Activated gamma-delta T cell treated with anti-CD3 and anti-CD28 coated beads, Interleukin-2, amount 50 U/mL, for 16 hours (primary cell): ENCODE measurements at places on chromosomes 7 and 10.
A peak's percentile ranks its signal among the peaks of the same experiment; 100 is the strongest.

- DNase-seq, result no peak
Observed at GRCh38 chr10:24911029-24911428, 41.4 kb downstream of the PRTFDC1 start.

- no peak for DNase-seq
Observed at GRCh38 chr7:96734343-96734742, 24.7 kb upstream of the SEM1 start.

- no peak for DNase-seq
Observed at GRCh38 chr10:95233377-95234034, 39.5 kb downstream of the ACSM6 start.

DNA sequence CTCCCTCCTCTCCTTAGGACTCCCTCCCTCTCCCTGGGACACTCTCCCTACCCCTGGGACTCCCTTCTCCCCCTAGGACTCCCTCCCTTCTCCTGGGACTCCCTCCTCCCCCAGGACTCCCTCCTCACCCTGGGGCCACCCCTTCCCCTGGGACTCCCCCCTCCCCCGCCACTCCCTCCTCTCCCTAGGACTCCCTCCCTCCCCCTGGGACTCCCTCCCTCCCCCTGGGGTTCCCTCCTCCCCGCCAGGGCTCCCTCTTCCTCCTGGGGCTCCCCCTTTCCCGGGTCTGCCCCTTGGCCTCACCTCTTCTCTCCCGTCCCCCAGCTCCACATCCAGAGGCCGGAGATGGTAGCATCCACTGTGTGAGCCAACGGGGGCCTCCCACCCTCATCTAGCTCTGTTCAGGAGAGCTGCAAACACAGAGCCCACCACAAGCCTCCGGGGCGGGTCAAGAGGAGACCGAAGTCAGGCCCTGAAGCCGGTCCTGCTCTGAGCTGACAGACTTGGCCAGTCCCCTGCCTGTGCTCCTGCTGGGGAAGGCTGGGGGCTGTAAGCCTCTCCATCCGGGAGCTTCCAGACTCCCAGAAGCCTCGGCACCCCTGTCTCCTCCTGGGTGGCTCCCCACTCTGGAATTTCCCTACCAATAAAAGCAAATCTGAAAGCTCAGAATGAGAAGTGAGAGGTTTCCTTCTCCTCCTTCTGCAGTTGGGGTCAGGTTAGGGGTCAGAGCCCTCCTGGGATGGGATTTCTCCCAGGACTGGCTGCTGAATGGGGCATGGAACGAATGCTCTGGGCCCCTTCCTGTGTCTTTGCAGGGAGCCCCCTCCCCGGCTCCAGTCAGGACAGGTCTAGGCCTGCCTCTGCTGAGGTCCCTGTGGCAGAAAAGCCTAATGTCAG lies 1.4 kb upstream of the MUC17 start:
- DNase-seq, result no peak

DNA sequence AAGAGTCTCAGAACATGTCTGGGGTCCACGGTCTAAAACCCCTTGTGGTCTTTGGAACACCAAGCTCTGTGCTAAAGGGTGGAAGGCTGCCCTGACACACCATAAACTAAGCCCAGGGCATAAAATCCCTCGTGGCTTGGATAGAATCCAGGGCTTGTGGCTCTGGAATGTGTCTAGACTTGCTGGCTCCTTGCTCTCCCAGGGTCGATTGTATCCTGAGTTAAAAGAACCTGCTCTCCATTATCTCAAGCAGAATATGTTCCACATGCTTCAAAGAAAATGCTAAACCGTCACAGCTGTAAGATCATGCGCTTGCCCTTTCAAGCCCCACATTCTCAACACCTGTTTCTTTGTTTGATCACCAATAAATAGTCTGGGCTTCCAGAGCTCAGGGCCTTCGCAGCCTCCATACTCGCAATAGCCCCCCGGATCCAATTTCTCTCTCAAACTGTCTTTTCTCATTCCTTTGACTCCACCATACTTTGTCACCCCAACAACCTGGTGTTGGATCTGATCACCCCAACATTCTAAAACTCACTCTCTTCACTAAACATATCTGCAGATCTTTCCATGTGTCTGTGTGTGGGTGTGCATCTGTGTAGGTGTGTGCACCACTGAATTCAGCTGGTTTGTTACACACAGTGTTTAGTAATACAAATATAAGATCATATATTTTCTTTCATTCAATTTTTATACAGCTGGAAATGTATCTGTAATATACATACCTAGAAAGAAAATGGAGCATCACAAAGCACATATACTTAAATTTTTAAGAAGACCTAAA lies 238.5 kb downstream of the ZMYND11 start:
- no peak for DNase-seq

GRCh38 chr7:41981046-41982040 lies 255.7 kb downstream of the GLI3 start:
- DNase-seq, result no peak

GRCh38 chr10:107708981-107709380 lies 544.5 kb upstream of the SORCS1 start:
- no peak for DNase-seq

- no peak for DNase-seq
Observed at GRCh38 chr10:618229-618989, 71.1 kb downstream of the DIP2C start.

DNA sequence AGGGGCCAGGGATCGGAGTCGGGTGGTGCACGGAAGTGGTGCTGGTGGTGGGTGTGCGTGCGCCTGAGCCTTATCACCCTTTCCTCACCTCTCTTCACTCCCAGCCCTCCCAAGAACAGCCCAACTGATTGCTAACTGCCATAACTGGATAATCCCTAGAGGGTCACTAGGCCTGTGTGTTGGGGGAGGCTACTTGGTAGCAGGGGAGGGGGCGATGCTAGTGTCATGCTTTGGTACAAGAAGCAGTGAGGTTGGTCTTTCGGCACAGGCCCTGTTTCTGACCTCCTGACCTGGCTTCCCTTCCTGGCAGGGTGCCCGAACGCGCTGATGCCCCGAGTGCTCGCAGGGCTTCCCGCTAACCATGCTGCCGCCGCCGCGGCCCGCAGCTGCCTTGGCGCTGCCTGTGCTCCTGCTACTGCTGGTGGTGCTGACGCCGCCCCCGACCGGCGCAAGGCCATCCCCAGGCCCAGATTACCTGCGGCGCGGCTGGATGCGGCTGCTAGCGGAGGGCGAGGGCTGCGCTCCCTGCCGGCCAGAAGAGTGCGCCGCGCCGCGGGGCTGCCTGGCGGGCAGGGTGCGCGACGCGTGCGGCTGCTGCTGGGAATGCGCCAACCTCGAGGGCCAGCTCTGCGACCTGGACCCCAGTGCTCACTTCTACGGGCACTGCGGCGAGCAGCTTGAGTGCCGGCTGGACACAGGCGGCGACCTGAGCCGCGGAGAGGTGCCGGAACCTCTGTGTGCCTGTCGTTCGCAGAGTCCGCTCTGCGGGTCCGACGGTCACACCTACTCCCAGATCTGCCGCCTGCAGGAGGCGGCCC lies 652 bp downstream of the KAZALD1 start:
- DNase-seq, result peak; percentile 17

- DNase-seq, result peak; percentile 31
Observed at GRCh38 chr10:102612964-102613275, 31.4 kb upstream of the TRIM8 start.

- peak; percentile 71 for DNase-seq
Observed at GRCh38 chr10:110535958-110536891, 31.3 kb upstream of the SMC3 start.

DNA sequence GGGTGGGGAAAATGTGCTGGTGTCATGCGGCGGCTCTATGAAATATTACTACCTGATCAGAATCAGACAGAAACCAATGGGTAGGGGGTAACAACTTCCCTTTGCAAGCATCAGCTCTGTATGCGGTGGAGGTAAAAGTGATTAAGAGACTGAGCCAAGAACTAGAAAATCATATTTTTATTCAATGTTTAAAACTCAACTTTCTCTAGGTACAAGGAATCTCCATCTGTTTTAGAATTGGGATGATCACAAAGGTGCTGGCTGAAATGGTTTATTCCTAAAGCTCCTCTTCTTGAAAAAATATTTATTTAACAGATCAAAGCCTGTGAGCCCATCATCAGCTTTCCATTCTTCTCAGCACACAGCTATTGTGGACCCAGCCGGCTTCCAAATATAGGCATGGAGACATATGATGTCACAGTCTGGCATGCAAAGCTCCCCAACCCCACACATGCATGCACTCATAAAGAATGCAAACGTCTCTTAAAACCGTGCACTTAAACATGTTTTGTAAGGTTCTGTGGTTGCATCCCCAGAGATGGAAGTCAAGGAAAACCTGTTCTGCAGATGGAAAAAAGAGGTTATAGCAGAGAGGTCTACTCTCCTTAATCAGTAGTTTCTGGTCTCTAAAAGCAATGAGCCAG lies 126.0 kb downstream of the SKIDA1 start:
- no peak for DNase-seq

GRCh38 chr10:89002226-89002978 lies 11.8 kb downstream of the FAS start:
- no peak for DNase-seq

DNA sequence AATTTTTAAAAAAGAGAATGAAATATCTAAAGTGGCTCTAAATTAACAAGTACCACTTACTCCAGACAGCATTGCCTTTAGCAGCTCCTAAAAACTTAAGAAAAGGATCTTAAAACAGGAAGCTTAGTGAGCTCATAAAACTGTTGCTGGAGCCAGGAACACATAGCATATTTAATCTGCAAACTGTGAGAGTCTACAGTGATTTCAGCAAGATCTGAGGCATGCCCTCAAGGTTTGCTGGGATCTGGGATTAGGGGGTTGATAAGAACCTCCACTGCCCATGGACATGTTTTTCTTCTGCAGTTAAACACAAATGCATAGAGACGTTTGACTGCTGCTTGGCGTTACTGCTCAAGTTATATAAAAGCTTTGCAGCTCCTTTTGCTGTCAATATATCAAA lies 3.8 kb downstream of the GLI3 start:
- DNase-seq, result no peak

DNA sequence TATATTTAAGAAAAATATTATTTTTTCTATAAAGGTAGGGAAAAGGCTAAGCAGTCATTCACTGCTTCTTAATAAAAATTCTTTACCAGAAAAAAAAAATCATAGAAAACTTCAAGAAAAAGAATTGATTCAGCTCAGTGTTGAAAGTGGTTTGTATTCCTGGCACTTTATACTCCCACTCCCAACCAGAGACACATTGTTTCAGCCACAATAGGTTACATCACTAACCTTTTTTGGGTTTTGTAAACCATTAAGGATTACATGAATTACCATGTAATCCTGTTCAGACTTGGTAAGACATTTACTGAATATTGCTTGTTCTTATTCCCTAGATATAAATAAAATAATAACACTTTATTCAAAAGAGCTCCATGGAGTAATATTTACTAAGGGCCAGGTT lies 46.6 kb downstream of the MINPP1 start:
- no peak for DNase-seq

GRCh38 chr7:157797361-157797760 lies 460.6 kb downstream of the DNAJB6 start:
- no peak for DNase-seq

DNA sequence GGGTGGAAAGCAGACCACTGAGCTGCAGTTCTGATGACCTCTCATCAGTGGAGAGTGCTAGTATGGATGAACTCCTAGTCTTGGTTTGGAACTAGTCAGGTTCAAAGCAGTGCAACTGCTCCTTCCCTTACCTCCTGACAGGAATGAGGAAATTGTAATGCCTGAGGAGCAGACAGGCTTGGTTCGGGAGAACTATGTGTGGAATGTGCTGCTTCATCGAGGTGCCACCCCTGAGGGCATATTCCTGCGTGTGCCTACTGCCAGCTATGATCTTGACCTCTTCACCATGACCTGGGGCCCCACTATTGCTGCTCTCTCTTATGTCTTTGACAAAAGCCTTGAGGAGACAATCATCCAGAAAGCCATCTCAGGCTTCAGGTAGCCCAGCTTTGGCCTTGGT lies 27.4 kb upstream of the NFKB2 start:
- DNase-seq, result no peak

GRCh38 chr10:35223016-35223415 lies 96.4 kb downstream of the CREM start:
- DNase-seq, result no peak

DNA sequence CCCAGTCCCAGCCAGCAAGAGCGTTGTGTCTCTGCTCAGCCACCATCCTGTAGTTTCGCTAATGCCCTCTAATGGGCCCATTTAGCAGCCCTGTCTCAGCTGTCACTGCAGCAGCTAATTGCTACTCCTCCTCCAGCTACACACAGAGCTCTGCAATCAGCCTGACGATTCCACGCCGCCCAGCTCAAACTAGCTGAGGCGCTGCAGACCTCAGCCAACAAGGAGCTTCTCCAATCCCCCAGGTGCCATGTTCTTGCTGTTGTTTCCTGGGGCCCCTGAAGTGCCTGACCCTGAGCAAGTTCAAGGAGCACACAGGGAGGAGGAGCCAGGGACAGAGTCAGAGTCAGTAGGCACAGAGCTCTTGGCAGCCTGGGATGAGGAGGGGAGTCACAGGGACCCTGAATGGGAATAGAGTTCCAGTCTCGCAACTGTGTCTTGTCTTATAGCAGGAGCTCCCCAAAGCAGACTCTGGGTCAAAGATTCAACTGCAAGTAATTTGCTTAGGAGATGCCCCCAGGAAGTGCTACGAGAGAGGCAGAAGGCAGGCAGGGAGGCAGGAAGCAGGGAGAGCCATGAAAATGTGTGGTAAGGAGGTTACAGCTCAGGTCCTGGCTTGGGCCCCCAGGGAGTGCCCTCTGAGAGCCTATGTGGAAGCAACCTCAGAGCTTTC lies 135.8 kb upstream of the UNC5B start:
- DNase-seq, result no peak

DNA sequence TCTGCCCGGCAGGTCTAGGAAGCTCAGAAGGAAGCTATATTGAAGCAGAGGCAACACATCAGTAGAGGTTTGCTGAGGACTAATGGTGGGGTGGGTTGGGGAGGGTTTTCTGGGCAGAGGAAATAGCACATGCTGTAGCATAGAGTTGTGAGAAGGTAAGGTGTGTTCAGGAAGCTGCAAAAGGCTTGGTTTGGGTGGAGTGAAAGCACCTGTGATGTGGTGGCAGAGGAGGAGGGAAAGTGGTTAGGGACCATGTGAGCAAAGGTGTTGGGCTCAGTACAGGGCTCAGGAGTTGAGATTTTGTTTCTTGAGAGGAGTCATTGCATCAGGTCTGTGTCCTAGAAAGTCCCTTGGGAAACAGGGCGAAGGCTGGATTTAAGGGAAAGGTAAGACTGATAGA lies 294.6 kb downstream of the SORCS3 start:
- no peak for DNase-seq

DNA sequence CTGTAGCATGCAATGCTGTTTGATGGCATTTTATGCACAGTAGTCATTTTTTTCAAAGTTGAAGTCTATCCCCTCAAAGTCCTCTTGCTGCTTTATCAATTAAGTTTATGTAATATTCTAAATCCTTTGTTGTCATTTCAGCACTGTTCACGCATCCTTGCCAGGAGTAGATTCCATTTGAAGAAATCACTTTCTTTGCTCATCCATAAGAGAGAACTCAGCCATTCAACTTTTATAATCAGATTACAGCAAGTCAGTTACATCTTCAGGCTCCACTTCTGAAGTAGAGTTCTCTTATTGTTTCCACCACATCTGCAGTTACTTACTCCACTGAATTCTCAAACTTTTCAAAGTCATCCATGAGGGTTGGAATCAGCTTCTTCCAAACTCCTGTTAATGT lies 32.3 kb downstream of the SDHAF3 start:
- DNase-seq, result no peak

GRCh38 chr10:72875250-72876055 lies 18.1 kb upstream of the OIT3 start:
- no peak for DNase-seq

- DNase-seq, result no peak
Observed at GRCh38 chr10:3395041-3395440, 222.5 kb upstream of the PITRM1 start.

- DNase-seq, result no peak
Observed at GRCh38 chr7:28360739-28361138, 51.6 kb upstream of the CREB5 start.
